Cerebellar nuclear complex (tissue), 1 donor: ENCODE measurements at places on chromosomes 4 and X.

- DNase-seq = no peak
Observed at GRCh38 chrX:15500497-15500966, at the start of gene BMX. TSS of gene BMX (plus strand) at chrX:15500807. CDS start at chrX:15508354, 7,547 bp downstream.

DNA sequence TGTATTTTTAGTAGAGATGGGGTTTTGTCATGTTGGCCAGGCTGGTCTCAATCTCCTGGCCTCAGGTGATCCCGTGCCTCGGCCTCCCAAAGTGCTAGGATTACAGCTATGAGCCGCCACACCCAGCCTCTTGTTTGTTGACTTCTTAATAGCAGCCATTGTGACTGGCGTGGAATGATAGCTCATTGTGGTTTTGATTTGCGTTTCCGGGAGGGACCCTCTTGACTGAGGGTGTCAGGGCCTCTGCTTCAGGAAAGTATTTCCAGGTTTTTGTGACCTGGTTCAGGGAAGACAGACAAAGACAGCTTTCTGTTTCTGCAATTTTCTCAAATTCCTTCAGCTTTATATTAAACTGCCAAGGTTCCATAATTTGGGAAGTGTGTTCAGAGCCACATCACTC is 15.1 kb downstream of the CSF2RA start:
- no peak for DNase-seq

DNA sequence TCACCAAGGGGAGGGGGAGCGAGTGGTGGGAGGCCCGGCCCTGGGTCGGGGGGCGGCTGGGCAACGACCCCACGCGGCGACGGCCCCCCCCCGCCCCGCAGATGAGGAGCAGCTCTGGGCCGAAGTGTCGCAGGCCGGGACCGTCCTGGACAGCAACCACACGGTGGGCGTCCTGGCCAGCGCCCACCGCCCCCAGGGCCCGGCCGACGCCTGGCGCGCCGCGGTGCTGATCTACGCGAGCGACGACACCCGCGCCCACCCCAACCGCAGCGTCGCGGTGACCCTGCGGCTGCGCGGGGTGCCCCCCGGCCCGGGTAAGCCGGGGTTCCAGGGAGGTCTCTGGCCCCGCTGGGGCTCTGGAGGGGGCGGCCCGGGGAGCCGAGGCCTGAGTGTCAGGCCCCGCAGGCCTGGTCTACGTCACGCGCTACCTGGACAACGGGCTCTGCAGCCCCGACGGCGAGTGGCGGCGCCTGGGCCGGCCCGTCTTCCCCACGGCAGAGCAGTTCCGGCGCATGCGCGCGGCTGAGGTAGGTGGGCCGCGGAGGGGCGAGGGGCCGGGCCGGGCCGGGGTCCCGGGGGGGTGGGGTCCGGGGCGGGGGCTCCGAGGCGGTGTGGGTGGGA is 8.7 kb upstream of the FGFRL1 start:
- DNase-seq = no peak

- no peak for DNase-seq
Observed at GRCh38 chr4:184793735-184794355, 31.9 kb downstream of the ACSL1 start.

DNA sequence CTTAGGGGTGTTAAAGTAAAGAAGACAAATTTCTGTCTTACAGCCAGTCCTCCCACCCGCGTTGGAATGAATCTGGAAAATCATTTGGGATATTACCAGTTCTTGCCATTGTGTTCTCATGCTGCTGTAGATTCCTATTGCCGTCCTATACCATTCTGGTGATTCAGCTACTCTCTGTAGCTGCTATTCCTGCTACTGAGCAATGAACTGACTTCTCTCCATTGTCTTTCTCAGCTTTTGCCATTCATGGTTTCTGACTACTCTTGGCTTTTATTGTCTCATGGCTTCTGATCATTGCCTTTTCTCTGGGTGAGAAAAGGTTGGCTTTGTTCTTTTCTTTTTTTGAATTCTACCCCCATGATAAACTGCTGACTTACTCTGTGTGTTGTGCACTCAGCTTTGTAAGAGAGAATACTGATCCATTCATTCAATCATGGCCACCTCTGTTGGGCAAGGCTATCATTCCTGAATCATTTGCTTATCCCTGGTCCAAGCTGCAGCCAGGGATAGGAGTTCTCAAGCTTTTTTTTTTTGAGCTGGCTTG is 27.7 kb upstream of the METAP1 start:
- no peak for DNase-seq
